H7 (cell line): ENCODE measurements at places on chromosomes 2 and 18. TPM values are rescaled to one million over a fixed set of nuclear protein-coding genes. Genes with fewer than 3 reads are reported as not detected.

DNA sequence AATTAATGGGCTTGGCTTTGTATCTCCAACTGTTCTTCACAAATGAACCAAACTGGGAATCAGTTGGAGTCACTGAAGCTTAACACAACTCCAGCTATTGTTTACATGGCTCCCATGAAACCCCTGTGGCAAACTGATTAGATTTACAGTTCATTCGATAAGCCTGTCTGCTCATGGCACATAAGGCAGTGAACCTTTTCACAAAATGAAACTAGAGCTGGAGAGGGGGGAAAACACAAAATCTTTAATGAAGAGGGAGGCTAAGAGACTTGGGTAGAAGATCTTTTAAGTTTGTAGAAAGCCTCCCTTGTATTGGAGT is 11.6 kb upstream of the ITGA6 start:
- no peak for DNase-seq

NOL4 gene
- total RNA-seq, result 0.07 and 0.66 TPM in 2 replicates

GRCh38 chr2:25669520-25669919 is 3.9 kb downstream of the DTNB start:
- peak; percentile 70 for DNase-seq

DNA sequence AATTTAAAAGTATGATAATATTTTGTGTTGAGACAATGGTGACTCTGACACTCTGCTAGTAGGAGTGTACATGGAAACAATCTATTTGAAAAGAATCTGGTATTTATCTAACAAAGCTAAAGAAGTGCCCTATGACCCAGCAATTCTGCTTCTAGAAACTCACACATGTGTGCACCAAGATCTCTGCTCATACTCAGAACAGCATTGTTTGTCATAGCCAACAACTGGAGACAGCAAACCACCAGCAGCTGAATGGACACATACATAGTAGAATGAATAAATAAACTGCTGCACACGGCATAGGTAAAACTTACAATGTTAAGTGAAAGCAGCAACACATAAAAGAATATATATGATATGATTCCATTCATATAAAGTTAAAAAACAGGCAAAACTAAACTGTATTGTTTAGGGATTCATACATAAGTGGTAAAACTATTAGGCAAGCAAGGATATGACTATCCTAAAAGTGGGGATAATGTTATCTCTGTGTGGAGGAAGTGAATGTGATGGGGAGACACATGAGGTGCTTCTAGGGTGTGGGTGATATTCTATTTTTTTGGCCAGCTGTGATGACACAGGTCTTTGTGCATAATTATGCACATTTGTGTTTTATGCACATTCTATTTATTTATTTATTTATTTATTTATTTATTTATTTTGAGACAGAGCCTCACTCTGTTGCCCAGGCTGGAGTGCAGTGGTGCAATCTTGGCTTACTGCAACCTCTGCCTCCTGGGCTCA is 71.1 kb downstream of the RFTN2 start:
- DNase-seq, result no peak

CYRIA gene
- total RNA-seq, result 1.5 and 1.7 TPM in 2 replicates

- DNase-seq, result no peak
Measured at GRCh38 chr2:200787351-200788120, 24.2 kb upstream of the BZW1 start.

GRCh38 chr2:102803897-102804217 is 42.0 kb downstream of the TMEM182 start:
- DNase-seq, result no peak

DNA sequence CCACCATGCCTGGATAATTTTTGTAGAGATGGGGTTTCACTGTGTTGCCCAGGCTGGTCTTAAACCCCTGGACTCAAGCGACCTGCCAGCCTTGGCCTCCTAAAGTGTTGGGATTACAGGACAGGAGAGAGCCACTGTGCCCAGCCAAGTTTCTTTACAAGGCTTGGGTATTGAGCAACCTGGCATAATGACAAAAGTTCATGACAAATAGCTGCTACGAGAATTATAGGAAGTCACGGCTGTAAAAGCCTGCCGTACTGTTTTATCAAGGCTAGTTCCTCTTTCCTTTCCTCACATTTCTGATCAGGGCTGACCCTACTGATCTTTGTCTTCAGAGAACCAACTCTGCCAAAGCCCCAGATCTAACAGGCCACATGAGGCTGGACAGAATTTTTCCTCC is 490.4 kb upstream of the SPRED2 start:
- DNase-seq, result no peak

GRCh38 chr2:55914786-55915185 is 8.8 kb downstream of the EFEMP1 start:
- no peak for DNase-seq

DNA sequence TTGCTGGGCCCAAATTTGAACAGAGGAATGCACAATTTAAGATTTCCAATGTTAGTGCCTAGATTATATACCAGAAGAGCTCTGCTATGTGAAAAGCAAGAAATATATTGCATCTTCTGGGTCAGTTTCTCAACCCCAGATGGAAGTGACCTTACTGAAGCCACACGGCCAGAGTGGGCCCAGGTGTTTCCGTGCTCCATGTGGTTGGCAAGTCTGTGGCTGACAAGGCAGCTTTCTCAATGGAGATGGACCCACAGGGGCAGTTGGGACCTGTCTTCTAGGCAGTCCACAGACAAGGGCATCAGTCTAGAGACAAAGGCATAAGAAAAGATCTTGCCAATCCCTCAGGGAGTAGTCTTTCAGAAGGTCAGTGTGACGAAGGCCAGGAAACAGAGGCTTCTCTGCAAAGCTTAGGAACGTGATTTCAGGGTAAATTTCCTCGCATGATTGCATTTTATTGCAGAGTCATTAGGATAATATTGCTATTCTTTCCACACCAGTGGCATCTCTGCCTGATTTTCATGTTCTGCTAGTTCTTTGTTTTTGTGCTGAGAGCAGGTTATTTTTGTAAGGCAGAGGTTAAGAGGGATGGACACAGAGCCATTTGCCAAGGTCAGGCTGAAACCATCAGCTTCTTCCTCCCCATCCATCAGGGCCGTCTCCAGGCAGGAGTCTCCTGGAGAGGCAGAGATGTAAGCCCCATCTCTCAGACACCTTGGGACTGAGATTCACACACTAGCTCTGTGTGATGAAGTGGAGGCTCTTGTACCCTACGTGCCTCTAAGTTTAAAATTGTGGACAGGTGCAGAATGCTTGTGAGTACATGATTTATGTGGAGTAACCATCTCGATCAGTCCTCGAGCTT is 202.1 kb downstream of the ANKRD30B start:
- no peak for DNase-seq
